ENCODE measurements at places on chromosomes 2 and 18. TPM values are rescaled to one million over a fixed set of nuclear protein-coding genes. Genes with fewer than 3 reads are reported as not detected.

DNA sequence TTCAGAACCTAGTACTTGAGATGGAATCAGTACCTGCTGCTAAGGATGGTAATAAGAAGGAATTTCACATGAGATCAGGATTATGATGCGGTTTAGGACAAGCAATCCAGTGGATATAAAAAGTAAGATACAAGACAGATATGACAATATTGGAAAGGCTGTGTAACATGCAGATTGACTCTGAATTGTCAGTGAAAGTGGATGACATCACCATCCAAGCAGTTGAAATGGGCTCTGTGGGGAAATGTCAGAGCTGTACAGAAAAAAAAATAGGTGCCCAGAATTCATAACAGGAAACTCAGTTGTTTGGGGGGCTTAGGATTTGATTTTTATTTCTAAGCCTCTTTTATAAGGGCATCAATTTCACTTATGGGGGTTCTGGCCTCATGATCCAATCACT is 438.3 kb downstream of the SPAG16 start:
- no peak for DNase-seq

DNA sequence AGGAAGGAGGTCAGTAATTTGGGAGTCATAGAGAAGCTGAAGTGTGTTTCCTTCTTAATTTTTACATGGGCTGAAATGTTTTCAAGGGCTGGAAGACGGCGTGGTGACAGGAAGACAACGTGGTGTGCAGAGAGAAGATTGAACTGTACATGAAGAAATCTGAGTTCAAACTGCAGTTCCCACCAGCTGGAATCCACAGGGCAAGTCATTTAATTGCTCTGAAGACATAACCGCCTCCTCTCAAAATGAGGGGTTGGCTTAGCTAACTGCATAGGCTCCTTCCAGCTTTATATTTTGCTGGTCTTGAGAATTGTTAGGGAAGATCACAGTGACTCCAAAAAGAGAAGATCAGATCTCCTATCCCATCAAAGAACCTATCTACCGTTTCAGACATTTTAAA is 103.9 kb downstream of the SLC8A1 start:
- no peak for DNase-seq

DNA sequence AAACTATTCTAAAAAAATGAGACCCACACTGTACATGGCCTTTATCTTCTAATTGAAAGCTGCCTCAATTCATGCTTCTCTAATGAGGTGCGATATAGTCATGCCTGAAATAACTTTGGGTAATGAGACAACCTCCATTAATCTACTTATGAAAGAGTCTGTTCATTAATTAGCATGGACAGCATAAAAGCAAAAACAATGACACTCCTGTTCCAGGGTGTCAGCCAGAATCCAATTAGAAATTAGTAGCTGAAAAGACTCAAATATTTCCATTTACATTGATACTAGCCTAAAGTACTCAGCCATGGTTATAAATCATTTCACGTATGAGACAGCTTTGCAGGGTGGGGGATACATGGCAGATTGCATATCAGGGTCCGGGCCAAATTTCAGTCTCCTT is 288.7 kb downstream of the AKAIN1 start:
- DNase-seq: no peak

- DNase-seq: no peak
These were observed 276.5 kb upstream of the FN1 start for GRCh38 chr2:215712219-215712868.

- no peak for DNase-seq
These were observed 118.6 kb upstream of the PGAP1 start for GRCh38 chr2:197045115-197045514.

GRCh38 chr2:9692456-9693195 is 61.8 kb upstream of the YWHAQ start:
- no peak for DNase-seq

DNA sequence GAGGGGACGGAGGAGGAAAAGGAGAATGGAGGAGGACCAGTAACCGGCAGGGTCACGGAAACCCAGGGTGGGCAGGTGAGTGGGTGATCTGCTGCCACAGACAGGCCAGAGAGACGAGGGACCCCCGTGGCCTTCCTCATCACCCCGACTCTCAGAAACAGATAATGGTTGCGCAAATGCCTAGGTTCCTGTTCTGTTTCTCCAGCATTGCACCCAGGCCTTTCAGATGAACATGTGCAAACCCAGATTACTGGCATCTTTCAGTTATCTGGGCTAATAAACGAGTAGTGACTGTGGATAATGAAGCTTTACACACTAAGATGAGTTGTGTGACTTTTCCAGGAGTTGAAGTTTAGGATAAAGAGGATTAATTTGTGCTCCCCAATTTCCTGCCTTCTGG is 46.5 kb downstream of the TET3 start:
- DNase-seq: no peak

The REG3A gene
- total RNA-seq: 0.41 TPM

All from ovary (tissue), 10 donors.